Nasal cavity respiratory epithelium epithelial cell of viscerocranial mucosa (primary cell): ENCODE measurements at places on chromosomes 1 and 21. TPM values are rescaled to one million over a fixed set of nuclear protein-coding genes. Genes with fewer than 3 reads are reported as not detected.

The UBE2U gene
- not detected in 2 replicates for total RNA-seq

The GPR25 gene
- total RNA-seq, result not detected in 2 replicates

The CD48 gene
- total RNA-seq, result not detected in 2 replicates

The AADACL3 gene
- total RNA-seq, result not detected in 2 replicates

The S100A7A gene
- total RNA-seq, result under 0.01 TPM in 1 of 2 replicates, not detected in the other
